ENCODE measurements at places on chromosomes 13 and 19. TPM values are rescaled to one million over a fixed set of nuclear protein-coding genes. Genes with fewer than 3 reads are reported as not detected.
A peak's percentile ranks its signal among the peaks of the same experiment; 100 is the strongest.

SNRPD2 gene
- 785 TPM for polyA plus RNA-seq

NANOS2 gene
- polyA plus RNA-seq, result not detected

C19orf38 gene
- 0.10 TPM for polyA plus RNA-seq

FCHO1 gene
- polyA plus RNA-seq, result 13.6 TPM

NLRP9 gene
- polyA plus RNA-seq, result not detected

SH2D3A gene
- 10.0 TPM for polyA plus RNA-seq

LGALS7B gene
- polyA plus RNA-seq, result not detected

TLE2 gene
- polyA plus RNA-seq, result 1.9 TPM

TMEM205 gene
- 92.6 TPM for polyA plus RNA-seq

EPSTI1 gene
- 0.07 TPM for polyA plus RNA-seq

PINLYP gene
- 0.37 TPM for polyA plus RNA-seq

GRCh38 chr13:62473190-62473943 lies 1057.7 kb upstream of the PCDH20 start:
- no peak for DNase-seq

DNA sequence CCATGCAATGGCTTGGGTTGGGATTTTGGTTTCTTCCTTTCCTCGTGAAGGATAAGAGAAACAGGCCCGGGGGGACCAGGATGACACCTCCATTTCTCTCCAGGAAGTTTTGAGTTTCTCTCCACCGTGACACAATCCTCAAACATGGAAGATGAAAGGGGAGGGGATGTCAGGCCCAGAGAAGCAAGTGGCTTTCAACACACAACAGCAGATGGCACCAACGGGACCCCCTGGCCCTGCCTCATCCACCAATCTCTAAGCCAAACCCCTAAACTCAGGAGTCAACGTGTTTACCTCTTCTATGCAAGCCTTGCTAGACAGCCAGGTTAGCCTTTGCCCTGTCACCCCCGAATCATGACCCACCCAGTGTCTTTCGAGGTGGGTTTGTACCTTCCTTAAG lies 24.1 kb downstream of the SPC24 start:
- DNase-seq, result no peak

DNA sequence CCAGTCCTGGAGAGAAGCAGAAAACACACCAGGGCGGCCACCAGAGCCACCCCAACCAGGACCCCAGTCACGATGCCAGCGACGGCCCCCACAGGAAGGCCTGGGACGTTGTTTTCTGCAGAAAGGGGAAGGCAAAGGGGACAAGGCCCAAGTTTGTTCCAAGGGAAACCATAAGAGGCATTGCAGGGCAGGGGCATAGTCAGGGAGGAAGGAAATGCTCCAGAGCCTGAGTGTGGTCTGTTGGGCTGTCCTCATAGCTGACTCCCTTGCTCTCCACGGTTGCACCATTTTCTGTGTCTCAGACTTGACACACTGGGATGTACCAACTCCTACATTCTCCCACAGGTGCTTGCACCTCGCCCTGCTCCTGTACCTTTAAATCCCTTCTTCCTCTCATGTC lies 5.2 kb downstream of the CEACAM4 start:
- DNase-seq, result no peak

GRCh38 chr19:49860336-49861102 lies 6.9 kb downstream of the PNKP start:
- DNase-seq, result no peak

DNA sequence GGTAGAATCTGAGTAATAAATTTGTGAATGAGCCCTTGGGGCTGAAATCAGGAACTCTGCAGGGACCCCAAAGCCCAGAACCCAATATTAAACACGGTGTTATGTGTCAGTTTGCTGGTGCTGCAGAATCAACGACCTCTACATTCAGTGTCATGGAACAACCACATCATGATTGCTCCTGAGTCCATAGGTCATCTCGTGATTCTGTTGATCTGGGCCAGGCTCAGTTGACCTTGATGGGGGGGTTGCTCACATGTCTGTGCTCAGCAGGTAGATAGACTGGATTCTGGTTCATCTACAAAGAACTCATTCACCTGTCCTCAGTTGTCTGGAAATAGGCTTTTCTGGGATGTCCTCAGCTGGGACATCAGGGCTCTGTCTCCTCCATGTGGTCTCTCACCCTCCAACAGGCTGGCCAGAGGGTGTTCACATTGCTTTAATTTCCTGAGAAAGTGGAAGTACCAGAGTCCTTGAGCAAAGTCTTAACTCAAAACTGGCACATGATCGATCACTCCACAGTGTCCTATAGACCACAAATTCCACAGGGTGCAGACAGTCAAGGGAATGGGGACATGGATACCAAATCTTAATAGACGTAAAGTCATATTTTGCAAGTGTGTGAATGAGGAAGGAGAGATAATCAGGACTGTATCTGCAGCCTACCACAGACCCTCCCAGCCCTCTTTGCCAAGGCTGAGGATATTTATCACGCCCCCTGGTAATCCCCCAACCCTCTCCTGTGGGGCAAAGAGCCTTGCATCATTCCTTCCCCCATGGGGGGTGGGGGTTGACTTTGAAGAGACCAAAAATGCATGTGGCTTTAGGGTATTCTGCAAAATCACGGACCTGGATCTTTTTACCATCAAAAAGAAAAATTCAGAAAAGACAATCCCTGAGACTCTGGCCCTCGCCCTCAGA lies 39.3 kb upstream of the IGFL1 start:
- no peak for DNase-seq

DNA sequence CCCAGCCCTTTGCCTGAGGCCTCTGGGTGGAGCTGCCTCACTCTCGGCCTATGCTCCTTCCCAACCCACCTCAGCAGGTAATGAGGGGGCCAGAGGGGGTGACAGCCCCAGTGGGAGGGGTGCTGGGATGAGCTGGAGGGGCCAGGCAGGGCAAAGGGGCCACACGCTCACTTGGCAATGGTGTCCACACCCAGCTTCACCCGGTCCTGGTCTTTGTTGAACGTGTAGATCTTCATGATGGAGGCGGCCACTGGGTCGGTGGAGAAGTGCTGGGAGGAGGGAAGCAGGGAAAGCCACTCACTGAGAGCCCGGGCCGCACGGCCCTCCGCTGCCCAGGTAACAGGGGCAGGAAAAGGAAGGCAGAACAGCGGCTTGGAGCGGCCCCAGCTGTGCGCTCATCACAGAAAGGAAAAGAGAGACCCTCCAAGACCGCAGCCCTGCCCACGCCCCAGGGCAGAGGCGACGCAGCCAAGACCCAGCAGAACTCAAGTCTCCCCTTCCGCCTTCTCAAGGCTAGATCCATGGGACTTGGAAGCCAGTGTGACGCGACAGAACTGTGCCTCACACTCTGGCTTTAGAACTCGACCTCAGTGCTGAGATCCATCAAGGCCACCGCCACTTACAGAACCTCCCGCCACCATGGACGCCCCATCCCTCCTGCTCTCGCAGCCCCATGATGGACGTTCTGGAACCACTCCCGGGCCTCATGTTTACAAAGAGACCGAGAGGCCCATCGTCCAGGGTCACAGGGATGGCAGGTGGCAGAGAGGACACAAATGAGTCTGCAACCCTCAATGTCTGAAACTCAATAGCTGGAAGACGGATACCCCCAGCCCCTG lies 9.2 kb downstream of the UBXN6 start:
- no peak for DNase-seq

DNA sequence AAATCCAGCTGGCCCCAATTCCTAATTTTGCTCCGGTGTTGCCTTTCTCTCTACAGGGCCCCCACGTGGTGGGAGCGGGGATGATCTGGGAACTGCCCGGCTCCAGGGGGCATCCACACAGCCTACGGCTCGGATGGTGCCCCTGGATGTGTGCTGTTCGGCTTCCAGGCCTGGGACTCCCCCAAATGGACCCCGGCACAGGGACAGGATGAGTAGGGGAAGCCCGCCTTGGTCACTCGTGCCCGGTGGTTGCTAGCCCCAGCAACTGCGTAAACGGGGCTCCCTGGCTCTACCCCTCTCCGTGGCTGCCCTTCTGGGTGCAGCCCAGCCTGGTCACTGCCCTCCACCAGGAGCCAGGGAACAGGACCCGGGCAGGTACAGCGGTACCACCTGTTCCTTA lies 111.5 kb downstream of the TEX26 start:
- DNase-seq, result no peak

GRCh38 chr13:60583911-60584753 lies 187.1 kb downstream of the TDRD3 start:
- peak; percentile 6 for DNase-seq

DNA sequence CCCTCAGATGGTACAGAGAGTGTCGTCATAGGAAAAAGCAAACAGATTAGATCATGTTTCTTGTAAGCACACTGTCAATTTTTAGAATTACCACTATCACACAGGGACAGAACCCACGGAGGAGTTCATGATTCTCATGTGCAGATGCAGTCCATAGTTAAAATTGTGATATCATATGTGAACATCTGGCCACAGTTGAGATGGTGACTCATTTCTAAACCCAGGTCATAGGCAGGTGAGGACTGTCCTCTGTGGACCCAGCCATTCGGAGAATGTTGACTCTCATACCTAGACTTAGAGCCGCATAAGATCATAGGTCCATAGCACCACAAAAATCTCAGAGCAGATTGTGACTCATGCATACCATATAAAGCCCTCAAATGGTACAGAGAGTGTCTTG lies 17.8 kb upstream of the ZNF730 start:
- DNase-seq, result no peak

DNA sequence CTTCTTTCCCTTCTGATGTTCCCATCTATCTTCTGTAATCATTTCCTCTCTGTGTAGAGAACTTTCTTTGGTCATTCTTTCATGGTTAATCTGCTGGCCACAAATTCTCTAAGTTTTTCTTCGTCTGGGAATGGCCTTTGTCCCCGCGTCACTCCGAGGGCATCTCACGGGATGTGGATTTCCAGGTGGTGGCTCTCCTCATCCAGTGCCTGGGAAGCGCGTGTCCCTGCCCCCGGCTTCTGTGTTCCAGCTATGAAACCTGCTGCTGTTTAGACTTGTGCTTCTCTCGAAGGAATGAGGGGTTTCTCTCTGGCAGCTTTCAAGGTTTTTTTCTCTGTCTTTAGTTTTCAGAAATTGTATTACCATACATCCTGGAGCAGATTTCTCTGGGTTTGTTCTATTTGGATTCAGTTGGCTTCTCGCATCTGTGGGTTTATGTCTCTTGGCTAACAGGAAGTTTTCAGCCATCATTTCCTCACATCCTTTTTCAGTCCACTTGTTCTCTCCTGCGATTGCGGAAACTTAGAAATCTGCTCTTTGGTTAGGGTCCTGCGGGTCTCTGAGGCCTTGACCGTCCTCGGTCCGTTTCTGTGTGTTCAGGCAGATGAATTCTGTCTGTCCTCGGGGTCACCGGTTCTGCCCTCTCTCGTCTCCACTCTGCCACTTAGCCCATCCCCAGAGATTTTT lies 36.9 kb upstream of the DCUN1D2 start:
- no peak for DNase-seq

DNA sequence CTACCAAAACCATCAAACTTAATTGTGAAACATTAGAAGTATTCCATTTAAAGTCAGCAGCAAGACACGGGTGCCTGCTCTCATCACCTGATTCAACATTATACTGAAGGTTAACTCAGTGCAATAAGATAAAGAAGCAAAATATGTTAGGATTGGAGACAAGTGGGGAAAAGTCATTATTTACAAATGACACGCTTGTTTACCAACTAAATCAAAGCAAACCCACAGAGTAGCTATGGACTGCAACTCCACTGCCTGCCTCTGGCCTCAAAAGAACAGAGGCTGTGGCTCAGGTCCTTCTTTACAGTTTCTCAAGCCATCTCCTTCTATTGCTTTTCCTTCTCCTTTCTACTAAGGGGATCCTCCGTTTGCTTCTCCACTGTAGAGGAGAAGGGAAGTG lies 21.0 kb upstream of the ATP12A start:
- DNase-seq, result no peak

GRCh38 chr19:16266586-16266942 lies 58.1 kb upstream of the KLF2 start:
- DNase-seq, result no peak

DNA sequence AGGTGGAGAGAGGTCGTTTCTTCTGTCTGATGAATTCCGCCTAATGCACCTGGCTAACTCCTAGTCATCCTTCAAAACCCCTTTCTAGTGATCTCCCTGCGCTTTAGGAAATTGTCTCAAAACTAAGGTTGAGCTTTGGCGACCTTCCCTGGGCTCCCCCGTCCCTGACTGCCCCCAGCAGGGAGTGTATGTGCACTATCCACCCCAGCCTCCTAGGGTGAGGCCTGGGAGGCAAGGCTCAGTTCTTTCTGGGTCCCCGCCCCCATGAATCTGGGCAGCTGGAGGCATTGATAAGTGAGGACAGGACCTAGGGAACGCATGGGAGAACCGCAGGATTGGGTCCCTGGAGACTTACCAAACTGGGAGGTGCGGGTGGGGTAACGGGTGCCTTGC lies 378 bp downstream of the TLE6 start:
- DNase-seq, result no peak

- no peak for DNase-seq
Observed at GRCh38 chr19:6593651-6594416, 2.9 kb upstream of the CD70 start.

DNA sequence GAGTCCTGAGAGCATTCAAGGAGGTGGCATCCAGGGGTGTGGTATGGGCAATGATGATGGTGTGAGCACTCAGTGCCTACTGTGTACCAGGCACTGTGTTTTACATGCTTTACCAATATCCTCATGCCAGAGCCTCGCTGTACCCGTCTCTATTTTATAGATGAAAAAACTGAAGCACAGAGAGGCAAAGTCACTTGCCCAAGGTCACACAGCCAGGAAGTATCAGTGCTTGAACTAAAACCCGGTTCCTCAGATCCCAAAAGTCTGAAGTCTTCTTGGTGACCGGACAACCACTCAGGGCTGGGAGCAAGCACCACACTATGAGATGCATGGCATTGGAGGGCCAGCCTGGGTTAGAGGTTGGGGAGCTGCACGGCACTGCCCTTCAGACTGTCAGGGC lies 84.1 kb downstream of the CHST8 start:
- no peak for DNase-seq

DNA sequence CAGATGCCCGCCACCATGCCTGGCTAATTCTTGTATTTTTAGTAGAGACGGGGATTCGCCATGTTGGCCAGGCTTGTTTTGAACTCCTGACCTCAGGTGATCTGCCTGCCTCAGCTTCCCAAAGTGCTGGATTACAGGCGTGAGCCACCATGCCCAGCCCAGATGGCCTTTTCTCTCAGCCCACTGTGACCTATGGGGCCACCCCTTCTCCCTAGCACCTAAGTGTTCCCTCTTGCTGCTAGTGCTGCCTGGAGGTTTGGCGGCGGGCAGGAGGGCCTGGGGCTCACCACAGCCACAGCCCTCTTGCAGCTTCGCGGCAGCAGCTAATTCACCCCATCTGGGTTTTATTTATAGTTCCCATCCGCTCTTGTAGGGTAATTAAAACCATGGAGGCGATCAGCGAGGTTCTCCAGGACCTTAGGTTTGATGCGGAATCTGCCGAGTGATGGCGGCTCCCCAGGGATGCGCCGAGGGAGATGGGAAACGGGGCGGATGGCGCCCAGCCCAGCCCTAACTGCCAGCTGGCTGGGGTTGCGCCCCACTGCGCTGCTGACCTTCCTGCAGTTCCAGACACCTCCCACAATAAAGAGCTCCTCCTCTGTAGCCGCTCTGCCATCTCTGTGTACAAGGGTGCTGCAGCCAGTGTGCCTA lies 3.3 kb downstream of the REX1BD start:
- DNase-seq, result no peak

DNA sequence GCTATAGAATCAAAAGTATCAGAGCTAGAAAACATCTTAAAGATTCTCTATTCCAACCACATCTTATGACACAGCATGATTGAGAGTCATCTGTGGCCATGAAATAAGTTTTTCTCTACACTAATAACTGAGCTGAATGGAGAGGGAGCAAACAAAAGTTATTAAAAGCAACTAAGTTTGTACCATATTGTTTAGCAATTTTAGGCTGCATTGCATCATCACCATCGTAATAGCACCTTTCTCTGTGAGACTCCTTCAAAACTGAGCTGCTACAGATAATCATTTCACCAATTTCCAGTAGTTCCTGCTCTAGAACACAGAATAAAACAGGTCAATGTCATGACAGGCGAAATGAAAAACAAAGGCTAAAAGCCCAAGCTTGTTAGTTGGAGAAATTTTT lies 1183.9 kb downstream of the DIAPH3 start:
- no peak for DNase-seq
